ENCODE measurements at places on chromosomes 2 and 18.

DNA sequence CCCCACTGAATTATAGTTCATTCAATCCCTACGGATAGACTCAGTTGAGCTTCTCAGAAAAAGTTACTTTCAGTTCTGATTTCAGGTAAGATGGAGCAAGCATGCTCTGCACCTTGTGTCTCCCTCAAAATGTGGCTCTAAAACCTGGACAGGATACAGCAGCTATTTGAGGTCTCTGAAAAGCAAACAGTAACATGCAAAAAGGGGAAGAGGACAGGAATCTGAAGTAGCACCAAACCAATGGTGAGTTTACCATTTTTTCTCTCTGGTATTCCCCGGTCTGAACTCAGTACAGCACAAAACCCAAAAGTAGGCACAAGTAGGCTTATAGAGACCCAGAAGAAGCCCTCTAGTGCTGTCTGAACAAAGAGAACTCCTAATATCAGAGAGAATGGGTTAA, 34.1 kb downstream of the LANCL1 start:
- DNase-seq = no peak

DNA sequence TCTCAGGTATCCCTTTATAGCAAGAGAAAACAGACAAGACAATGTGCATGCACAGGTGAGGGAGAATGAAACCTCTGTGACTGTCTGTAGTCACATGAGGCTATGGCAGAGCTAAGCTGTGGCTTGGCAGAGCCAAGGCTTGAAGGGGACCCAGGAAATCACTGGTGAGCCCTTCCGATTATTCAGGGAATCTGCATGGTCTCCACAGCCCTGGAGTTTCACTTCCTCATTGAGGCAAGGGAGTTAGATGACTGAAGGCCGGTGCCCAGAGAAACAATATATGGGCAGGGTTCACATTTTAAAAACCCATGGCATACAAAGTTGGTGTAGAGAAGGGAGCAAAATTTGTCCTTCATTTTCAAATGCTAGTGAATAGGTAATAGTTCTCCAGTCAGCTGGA, 144.4 kb upstream of the REV1 start:
- no peak for DNase-seq

DNA sequence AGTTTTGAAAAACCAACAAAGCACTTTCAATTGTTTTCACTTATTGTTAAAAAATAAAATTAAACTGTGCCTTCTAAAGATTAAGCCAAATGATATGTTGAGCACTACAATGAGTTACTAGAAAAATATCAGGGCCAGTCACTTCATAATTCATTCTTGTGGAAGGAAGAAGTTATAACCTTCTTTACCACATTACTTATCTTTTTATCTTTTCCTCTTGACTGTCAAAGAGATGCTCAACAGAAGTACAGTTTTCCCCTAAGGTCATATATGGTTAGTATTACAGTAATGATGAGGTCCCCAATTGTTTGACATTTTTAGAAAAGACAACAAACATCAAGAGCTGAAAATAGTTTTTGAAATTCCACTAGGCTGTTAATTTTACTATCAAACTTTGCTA, 9.4 kb downstream of the PELI1 start:
- DNase-seq = no peak

- no peak for DNase-seq
Observed at GRCh38 chr2:128286905-128287779, 31.5 kb downstream of the HS6ST1 start.

- no peak for DNase-seq
Observed at GRCh38 chr2:121479882-121480522, 50.7 kb upstream of the RNU4ATAC start.

DNA sequence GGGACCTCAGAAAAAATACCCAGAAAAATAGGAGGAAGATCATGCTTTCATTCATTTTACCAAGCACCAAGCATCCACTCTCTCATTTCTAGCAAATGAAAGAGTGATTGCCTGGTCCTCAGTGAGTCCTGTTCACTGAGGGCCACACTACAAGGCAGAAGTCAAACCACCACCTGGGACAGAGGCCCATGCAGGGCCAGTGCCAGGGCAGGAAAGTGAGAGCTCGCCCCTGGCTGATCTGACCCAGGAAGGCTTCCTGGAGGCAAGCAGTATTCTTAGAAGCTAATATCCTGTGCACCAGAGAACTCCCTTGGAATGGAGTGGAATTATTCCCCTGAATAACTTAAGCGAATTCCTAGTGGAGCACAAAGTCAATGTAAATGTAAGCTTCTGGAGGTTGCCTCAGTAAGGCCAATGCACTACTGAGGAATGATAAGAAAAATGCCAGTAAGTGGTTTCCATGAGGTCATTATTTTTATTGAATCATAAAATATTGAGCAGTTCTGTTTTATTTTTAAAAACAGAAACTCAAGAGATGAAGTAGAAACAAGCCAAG, 191.6 kb upstream of the ID2 start:
- DNase-seq = no peak

GRCh38 chr2:107595285-107595684, 231.4 kb upstream of the RGPD4 start:
- no peak for DNase-seq

DNA sequence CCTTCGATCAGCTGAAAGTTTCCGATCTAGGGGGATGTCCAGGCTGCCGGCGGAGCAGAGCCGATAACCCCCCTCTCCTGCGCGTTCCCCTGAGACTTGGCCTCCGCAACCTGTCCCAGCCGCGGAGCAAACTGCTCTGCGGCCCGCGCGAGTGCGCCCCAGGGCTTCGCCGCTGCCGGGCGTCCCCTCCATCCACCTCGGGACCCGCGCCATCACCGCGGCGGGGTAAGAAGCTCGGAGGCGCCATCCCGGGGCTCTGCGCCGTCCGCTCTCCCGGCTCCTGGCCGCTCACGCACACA, 990 bp upstream of the GDF7 start:
- DNase-seq = no peak

DNA sequence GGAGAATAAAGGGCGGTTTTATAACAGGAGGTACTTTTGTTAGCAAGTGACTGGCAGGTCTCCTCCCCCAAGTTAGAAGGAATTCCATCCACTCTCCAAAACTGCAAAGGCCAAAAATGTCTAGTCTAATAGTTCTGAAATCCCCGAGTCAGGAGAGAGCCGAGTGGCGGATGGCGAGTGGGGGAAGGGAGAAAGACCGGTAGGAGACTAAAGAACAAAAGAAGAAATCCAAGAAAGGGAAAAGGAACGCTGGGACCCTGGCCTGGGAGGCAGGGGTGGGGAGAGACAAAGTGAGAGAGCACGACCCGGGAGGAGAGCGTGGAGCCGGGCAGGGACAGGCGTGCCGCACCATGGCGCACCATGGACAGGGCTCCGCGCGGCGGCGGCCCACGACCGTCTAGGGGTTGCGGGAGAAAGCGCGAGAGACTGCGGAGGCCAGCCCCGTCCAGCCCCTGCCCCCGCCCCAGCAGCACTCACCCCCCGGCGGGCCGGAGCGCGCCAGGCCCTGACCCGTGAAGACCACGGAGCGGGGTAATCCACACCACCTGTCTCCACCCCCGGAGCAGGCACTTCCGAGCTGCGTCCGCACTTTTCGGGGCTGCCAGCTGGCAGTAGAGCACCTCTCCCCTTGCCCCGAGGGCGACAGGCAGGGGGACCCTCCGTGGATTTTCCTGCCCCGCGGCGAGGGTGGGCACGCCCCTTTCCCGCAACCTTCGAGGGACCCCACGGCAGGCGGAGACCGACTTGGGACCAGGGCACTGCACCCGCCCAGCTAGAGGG, 1.6 kb downstream of the CDH2 start:
- DNase-seq = no peak

GRCh38 chr2:162490761-162491470, 147.0 kb downstream of the GCA start:
- DNase-seq = no peak

DNA sequence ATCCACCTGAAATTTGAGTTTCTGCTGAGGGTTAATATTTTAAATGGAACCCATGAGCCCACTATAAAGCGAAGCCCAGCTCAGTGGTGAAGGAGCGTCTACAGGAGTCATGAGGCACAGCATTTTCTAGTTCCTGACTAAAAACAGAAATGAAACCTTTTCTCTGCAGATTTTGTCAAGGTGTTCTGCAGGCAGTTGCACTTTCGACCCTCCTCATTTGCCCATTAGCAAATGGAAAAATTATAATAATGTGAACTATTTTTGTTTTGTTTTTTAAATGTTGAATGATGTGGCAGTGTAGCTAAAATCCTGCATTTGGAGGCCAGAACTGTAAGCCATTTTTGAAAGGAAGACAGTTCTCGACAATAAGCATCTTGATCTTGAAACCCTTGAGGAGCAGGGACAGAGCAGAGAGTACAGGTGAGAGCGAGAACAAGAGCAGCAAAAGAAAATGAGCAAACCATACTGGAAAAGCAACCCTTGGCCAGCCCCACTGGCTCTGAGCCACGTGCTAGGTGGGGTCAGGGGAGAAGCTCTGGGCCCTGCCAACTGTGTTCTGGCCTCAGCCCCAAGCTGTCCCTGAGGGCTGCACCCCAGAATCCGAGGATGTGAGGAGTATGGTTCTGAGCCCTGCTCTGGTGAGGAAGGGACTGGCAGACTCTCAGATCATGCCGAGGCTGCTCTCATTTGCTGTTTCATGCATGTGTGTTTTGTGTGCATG, 26.4 kb upstream of the COPS8 start:
- no peak for DNase-seq

DNA sequence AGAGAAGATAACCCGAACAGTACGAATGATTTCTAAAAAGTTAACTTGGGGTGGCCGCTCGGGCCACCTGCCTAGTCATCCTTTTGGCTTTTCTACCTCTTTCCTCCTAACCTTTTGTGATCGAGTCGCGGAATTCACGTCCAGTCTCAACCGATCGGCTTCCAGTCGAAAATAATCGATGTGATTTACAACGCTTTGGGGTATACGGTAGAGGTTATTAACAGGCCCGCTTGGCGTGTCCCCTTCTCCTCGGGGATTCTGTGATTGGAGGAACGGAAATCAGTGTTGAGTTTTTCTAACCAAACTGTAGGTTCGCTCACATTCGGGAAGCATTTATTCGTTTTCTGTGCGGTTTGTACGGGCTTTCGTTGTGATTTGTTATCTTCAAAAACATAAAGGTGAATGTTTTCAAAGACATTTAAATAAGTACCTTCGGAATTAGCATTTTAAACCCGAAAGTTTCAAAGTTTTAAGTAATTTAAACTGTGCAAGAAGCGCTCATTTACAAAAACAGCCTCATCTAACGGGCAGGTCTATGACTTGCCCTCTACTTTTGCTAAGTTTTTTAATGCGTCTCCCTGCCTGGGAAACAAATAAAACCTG, 588 bp upstream of the FOXI3 start:
- no peak for DNase-seq

GRCh38 chr2:238817382-238817781, 30.5 kb upstream of the TWIST2 start:
- DNase-seq = no peak

- no peak for DNase-seq
Observed at GRCh38 chr2:37695336-37695735, 23.9 kb upstream of the CDC42EP3 start.
